ENCODE measurements at places on chromosomes 12 and 14.

GRCh38 chr12:50240096-50240791, 43.1 kb downstream of the LIMA1 start:
- DNase-seq: no peak

DNA sequence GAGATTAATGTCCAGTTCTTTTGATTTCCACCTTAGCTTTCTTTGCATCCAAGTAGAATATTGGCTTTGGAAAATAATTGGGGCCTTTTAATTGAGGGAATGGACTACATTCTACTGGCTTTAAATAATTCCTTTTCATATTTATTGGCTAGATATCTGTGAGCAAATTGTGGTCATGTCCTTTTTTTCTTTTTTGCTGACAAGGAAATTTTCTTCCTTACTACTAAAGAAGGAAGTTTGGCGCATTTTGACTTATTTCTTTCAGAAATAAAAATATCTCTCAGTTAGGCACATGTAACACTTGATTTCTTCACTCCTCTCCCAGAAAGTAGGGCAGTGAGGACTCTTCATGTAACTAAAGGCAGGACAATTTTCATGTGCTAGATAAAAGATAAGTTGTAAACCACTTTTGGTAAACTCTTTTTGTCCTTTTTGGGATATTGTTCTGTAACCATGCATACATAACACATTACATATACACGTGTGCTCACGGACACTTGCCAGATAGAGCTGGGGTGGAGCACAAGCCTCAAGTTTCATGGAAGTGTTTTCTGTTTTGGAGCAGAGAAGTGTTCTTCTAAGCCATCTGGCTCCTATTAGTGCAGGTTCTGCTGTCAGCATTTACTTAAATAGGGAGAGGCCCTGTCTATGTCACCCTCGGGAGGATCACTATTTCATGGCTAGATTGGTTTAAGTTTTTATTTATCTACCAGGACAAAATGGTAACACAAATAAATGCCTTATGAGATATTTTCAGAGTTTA, 85.1 kb upstream of the LRIG3 start:
- no peak for DNase-seq

- DNase-seq: no peak
These were observed 28.3 kb upstream of the ZFP36L1 start for GRCh38 chr14:68820999-68821683.

GRCh38 chr12:117134059-117134458, 34.8 kb upstream of the TESC start:
- DNase-seq: no peak

GRCh38 chr12:3122841-3123678, 45.9 kb downstream of the TSPAN9 start:
- no peak for DNase-seq

DNA sequence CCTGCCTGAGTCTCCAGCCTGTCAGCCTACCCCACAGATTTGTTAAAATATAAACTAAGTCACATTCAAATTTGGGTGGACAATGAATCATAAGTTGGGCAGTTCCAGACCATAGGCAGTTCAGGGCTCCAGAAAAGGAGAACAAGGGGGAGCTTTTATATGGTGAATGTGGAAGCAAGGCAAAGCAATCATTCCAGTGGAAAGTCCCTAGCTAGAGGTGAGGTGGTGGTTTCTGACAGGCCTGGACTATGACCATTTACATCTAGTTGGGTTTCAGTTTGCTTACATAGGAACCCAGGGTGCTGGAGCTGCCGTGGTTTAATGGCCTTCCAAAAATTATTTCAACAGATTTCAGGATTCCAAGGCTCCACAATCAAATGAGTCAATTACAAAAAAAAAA, 207.3 kb downstream of the AEBP2 start:
- DNase-seq: no peak

DNA sequence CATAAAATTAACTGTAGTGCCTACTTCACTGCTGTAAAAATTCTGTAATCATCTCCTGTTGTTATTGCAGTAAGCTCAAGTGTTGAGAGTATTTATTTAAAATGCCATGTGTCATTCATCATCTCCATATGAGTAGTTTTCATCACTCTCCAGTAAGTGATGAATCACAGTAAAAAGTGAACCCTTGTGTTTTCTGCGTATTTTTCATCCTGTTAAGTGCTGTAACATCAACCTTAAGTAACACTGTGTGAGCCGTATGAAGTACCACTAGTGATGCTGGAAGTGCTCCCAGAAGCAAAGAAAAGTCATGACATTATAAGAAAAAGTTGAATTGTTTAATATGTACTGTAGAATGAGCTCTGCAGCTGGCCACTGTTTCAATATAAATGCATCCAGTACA, 55.4 kb downstream of the SLCO1B3 start:
- no peak for DNase-seq
